Activated T-cell treated with anti-CD3 and anti-CD28 coated beads, Interleukin-2, amount 50 U/mL, for 4 hours (primary cell): ENCODE measurements at places on chromosomes 13 and 19.

- no peak for DNase-seq
These were observed 221.8 kb downstream of the OXGR1 start for GRCh38 chr13:96772426-96772825.

DNA sequence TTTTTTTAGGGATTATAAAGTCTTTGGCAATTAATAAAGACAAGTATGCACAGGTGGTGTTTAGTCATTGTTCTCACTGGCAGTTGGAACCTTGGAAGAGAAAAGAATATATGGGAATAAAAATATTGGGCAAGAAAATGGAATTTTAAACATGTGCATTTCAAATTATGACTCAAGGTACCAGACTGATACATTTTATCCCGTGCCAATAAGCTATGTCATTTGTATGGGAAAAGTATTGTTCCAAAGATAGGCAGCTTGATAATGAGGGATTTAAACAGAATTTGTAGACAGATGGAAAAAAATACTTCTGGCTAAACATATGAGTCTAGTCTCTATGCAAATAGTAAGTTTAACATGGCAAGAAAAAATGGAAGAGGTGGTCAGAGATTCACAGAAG, 169.5 kb upstream of the UFM1 start:
- DNase-seq = no peak

GRCh38 chr13:113231306-113232207, 22.1 kb downstream of the CUL4A start:
- DNase-seq = peak; percentile 21

DNA sequence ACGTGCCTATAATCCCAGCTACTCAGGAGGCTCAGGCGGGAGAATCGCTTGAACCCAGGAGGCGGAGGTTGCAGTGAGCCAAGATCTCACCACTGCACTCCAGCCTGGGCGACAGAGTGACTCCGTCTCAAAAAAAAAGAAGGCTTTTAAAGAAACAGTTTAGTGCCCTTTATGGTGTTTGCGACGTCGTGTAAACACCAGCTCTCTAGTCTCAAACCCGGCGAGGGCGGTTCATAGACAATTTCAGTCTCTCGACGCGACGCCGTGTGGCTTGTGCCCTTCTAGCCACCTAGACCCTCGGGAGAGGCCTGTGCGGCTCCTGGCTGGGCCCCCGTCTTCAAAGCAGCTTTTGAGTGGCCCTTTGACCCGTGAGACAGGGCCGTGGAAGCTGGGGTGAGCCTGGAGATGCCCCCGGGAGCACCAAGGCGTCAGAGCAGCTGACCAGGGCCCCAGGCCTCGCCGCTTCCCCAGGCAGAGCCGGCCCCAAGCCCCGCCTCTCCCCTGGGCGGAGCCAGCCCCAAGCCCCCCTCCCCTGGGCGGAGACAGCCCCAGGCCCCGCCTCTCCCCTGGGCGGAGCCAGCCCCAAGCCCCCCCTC, 5.0 kb upstream of the MADCAM1 start:
- DNase-seq = no peak

DNA sequence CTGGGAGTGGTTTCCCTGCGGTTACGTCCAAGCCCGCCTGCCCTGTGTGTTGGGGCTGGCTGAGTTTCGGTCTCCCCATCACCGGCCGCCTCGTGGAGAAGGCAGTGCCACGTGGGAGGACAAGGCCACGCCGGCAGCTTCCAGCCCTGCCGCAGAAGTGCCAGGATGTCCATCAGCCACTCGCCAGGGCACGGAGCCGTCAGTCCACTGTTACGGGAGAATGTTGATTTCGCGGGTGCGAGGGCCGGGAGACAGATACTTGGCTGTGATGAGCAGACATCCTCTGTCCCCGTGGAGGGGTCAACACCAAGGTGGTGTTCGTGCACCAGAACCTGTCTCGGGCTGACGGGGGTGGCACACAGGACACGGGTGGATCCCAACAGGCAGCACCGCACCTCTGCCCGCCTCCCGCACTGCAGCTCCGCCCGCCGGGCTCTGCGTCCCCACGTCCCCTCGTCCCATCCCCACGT, 86.4 kb upstream of the MCF2L start:
- no peak for DNase-seq
